ENCODE measurements at places on chromosomes 7 and 10.

DNA sequence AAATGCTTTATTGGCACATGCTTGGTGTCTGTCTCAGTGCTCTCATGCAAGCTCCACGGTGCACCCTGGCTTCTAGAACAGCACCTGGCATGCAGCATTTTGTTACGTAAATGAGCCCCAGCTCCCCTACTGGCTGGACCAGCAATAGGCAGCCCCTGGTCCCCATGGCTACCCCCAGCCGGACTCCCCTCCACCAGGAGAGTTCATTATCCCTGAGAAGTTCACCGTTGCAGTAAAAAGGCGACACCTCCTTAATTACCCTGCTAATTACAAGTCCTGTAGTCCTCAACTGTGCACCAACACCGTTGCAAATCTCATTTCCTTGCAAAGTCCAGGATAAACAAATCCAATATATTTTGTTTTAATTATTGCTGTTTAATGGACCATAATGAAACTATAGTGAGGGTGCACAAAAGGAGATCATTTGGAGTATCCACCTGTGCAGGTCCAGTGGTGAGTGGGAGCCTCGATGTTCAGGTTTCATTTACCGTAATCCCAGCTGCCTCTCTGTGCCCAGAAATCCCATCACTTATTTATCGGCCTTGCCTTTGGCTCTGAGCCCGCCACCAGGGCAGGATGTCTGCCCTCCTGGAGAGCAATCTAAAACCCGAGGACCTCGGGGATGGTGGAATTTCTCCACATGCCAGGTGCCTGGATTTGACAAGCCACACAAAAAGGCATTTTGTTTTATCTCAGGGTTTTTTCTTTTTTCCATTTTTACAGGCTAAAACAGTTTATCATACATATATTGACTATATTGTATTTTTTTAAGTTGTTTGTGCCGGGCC, 12.8 kb upstream of the DRGX start:
- no peak for DNase-seq

DNA sequence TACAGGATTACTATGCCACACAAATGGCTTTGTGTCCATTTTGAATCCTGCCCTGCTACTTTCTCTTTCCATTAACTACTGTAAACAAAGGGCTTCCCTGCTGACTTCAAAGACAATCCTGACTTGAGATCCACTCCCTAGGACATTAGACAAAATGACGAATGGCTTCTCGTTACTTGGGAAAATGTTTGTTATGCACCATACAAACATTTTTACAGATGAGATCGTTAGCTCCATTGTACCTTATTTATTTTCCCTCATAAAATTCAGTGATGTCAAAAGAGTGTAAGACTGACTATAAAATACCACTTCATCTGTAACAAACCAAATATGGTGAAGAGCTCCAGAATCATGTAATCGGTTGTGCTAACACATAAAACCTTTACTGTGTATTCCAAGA, 121.8 kb downstream of the CD36 start:
- DNase-seq, result no peak

DNA sequence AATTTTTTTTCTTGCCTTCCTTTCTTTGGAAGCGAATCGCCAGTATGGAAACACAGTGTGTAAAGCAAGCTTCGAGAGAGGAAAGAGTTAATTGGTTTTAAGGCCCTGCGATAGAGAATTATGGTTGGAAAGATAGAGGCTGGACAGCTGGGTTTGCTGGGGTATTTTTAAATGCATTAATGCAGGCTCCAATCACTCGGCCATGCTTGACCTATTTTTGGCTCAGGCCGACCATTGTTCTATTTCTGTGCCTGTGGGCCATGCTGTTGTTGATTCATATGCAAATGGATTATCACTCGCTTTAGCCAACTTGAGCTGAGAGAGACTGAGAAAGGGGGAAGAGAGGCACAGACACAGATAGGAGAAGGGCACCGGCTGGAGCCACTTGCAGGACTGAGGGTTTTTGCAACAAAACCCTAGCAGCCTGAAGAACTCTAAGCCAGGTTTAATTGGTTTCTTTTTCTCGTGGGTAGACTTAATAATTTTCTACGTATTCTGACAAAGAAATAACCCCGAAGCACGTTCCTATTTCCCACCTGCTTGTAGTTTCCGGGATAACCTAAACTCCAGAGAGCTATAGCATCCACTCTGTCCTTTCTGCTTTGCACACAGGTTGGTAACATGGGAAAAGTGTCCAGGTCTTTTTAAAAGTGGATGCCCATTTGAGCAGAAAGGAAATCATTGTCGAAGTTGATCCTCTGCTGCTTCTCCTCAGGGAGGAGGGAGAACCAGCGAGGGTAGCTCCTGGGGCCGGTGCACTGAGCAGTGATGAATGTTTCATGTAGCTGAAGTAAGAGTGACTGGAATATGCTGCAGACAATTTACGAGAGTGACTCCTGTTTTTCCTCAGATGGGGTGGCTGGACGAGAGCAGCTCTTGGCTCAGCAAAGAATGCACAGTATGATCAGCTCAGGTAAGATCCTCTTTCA, at the start of gene HDAC9:
TSS of gene HDAC9 (plus strand) at position 338 of the 929 bp plus-strand sequence. CDS start at position 892, 554 bp downstream.
- peak; percentile 38 for DNase-seq

- no peak for DNase-seq
These were observed 56.8 kb downstream of the HK1 start for GRCh38 chr10:69335063-69335587.

GRCh38 chr7:69817121-69817520, 218.8 kb downstream of the AUTS2 start:
- DNase-seq, result no peak

GRCh38 chr7:3928727-3929515, 627.9 kb downstream of the SDK1 start:
- no peak for DNase-seq

GRCh38 chr10:60352105-60352504, 37.6 kb downstream of the ANK3 start:
- DNase-seq, result no peak

GRCh38 chr10:22544325-22545068, 169.9 kb downstream of the PIP4K2A start:
- DNase-seq, result no peak

DNA sequence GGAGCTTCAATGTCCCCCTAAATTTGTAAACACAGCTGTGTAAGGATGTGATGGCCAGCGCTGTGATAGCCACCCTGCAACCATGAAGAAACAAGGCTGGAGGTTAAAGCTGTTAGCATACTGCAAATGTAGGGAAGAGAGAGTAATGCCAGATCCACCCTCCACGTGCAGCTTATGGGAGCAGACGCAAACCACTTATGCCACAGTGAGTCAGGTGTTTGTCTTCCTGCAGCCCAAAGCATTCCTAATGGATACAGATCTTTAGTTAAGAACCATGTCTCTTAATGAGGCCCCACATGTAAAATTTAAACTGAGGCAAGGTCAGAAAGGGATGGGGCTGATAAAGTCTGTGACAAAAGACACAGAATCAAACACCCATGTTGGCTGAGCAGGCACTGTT, 13.6 kb upstream of the MYL7 start:
- DNase-seq, result no peak

DNA sequence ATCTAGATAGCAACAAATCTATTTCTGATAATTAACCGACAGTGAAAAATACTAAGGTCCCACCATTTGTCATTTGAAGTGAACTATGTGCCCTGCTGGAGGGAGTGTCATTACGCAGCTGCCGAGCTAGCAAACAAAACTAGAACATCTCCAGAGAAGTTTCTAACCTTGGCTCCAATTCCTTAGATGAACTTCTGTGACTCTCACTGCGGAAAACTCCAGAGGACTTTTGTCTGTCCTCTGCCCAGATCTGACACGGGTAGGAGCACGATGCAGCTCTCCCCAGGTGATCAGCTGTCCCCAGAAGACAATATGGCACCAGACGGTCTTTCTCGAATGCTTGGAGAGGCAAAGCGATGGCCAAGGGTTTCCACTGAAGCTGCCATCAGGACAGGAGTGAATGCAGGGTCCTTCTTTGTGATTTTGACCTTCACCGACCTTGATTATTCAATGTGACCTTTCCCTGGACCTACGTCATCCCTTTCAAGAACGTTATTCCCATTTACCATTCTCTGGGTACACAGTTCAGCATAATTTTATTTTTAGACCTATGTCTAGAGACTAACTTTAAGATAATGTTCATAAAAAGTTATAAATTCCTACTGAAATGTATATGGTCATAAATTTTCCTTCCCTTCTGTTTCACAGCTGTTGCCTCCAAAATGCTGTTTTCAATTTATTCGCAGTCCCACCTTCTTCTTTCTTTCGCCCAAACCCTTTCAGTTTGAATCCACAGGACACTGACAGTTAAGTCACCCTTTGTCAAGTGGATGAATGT, 116.7 kb upstream of the C7orf33 start:
- no peak for DNase-seq

- no peak for DNase-seq
These were observed 244.9 kb downstream of the MAD1L1 start for GRCh38 chr7:1987591-1988532.

DNA sequence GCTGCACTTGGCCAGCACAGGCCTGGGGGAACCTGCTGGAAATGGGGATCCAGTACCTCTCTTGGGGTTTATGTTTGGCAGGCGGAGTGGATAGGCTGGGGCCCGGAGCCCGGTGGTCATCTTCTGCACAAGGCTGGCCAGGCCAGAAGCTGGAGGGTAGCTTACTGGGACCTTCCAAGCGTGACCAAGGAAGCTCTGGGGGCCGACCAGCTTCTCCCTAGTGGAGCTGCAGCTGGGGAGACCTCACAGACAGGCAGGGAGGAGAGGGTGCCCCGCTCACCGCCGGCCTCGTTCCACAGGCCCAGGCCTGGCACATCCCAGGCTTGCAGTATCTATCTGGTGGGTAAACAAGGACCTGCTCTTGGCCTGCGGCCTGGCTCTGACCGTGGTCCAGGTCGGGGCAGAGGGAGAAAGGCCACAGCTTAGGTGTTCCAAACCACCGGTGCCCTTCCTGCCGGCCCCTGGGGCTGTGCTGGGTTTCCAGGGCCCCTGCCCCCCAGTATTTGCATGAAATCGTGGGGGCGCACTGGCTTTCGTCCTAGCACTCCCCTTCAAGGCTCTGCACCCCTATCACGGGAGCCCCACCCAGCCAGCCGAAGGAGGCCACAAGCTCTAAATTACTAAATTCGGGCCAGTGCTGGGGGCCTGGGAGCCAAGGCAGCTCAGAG, 1.5 kb upstream of the ELFN1 start:
- DNase-seq, result no peak

- DNase-seq, result no peak
These were observed 192.6 kb downstream of the CFTR start for GRCh38 chr7:117672453-117672852.

All from CD4-positive, alpha-beta T cell treated with Interleukin-4 for 1 hour (primary cell).